ENCODE measurements at places on chromosomes 1 and 21.

GRCh38 chr1:231422798-231423309, 767 bp upstream of the EGLN1 start:
- DNase-seq: no peak

DNA sequence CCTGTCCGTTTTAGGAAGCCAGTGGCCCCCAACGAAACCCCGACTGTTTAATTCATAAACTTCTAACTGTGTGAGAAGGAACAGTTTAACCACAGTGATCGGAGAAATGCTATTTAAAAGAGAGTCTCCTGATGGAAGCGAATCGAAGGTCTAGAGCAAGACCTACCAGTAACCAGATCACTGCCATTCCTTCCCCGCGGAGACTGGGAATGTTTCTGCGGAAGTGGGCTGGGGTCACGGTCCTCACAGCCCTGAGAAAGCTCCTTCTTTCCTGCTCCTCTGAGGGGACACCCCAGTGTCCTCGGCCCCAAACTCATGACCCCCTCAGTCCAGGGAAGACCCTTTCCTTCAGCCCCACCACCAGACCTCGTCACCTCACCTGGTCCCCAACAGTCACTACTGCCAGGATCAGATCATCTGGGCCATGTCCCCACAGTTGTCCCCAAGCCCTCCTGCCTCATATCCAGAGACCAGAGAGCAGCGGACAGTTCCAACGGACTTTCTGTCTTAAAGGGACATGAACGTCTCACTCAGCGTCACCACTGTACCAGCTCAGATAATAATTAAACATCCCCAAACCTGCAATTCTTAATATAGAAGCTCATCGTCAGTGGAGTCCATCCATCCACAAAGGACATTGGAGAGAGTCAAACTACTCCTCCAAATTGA, at the start of gene TCP10L:
TSS of gene TCP10L (minus strand) at position 482 of the 669 bp plus-strand sequence. CDS start 1,219 bp downstream, outside the sequence.
- no peak for DNase-seq

- no peak for DNase-seq
Observed at GRCh38 chr1:78987042-78987441, 19.5 kb downstream of the ADGRL4 start.

DNA sequence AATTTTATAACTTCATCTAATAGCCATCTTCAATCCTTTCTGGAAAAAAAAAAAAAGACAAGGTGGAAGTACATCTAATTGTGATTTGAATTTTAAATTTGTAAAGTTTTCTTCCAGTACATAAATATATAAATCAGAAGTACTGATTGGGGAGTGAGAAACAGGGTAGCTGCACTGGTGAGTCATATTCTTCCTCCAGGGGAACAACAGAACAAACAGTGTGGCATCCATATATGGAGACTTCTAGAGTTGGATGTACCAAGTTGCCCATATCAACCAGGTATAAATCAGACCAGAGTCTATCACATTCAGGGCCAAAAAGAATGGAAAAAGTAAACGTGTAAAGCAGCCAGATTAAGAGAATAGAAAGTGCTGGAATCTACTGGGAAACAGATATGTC, 66.0 kb upstream of the NRIP1 start:
- no peak for DNase-seq

- DNase-seq: no peak
Observed at GRCh38 chr1:84756455-84757082, 66.3 kb upstream of the SSX2IP start.

- DNase-seq: no peak
Observed at GRCh38 chr1:86504895-86505563, 36.3 kb downstream of the CLCA1 start.

GRCh38 chr1:20883766-20884165, 96.7 kb upstream of the HP1BP3 start:
- no peak for DNase-seq

DNA sequence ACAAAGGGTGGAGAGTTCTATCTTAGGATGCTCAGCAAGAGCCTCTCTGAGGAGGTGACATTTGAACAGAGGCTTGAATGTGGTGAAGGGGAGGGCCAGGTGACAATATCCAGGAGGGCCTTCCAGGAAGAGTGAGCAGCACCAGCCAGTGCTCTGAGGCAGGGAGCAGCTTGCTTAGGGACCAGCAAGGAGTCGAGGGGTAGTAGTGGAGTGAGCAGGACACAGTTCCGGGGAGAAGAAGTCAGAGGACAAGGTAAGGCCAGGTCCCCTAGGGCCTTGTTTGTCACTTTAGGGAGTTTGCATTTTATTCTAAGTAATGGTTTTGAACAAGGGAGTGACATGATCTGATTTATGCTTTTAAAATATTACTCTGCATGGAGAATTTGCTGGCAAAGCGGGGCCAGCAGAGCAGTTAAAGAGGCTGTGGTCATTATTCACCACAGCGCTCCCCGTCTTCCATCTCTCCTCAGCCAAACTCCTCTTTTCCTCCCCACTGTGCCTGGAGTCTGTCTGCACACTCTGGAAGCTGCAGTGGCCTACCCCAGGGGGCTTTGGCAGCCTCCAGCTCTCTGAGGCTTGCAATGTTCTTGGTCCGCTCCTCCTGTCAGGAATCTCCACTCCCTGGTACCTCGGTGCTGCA, 17.0 kb upstream of the CSF1 start:
- no peak for DNase-seq

- DNase-seq: no peak
Observed at GRCh38 chr21:44972301-44972814, 32.5 kb downstream of the SLX9 start.

- DNase-seq: no peak
Observed at GRCh38 chr1:110224240-110224995, 14.3 kb downstream of the KCNC4 start.

GRCh38 chr1:244302876-244303609, 148.7 kb downstream of the ADSS2 start:
- no peak for DNase-seq

GRCh38 chr1:1285611-1286311, 5.5 kb downstream of the SCNN1D start:
- DNase-seq: no peak

DNA sequence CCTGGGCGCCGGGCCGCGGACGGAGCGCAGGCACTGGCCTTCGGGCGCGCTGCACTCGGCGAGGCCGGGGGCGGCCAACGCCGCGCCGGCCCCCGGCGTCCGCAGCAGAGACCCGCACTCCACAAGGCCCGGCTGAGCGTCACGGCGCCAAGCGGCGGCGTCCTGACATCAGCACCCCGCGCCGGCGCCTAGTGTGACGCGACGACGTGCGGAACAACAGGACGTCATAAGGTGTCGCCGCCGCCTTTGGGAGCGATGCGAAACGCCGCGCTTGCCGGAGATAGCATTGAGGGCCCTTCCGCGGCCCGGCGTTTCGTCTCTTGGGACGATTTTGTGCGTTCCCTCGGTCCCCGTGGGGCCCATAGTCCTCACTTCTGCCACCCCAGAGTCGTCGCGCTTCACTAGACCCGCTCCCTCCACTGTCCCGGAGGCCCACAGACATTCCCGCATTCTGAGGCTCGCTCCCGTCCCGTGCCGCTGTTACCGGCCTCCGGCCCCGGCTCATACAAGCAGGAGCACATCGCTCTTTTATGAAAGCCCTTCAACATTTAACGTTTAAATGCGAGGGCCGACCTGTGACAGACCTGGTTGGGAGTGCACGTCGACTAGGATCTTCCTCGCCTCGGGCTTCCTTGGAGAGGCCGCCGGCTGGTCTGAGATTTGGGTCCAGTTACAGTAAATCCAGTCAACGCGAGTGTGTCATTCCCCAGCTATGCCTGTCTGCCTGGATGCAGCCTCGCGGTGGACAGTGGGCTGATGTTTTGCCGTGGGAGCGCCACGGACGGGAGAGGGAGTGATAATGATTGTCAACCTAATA, at the start of gene SSU72:
TSS of gene SSU72 (minus strand) at position 143 of the 817 bp plus-strand sequence. CDS start 306 bp downstream, outside the sequence.
- DNase-seq: no peak

DNA sequence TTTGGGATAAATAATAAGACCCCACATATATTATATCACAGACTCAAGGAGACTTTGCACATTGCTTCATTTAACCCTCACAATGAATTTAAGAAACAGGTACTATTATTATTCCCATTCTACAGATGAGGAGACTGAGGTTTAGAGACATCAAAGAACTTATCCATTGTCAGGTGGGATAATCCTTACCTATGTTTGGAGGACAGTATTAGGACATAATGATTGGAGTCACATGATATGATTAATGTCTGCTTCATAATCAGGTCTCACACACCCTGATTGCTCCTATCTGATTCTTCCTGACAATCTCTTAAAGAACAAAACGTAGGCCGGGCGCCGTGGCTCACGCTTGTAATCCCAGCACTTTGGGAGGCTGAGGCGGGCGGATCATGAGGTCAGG, 16.9 kb downstream of the IRF2BP2 start:
- no peak for DNase-seq

DNA sequence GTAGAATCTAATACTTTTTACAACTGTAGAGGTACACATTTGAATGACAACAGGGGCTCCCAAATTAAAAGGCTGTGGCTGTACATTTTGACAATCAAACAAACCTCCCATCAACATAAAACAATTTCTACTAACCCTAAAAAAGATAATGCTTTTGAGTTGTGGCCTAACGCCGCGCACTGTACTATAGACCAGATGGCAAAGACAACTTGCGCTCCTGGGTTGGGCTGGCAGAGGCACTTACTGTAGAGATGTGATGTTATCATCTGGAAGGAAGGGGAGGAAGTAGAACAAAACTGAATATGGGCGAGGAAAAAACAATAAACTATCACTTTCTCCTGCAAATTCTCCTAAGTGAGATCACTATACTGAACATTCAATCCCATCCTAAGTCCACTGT, 26.1 kb downstream of the SPRTN start:
- DNase-seq: no peak

- DNase-seq: no peak
Observed at GRCh38 chr1:4605158-4605557, 49.3 kb upstream of the AJAP1 start.

Measured in cortex of kidney (tissue), 1 donor.